ENCODE measurements at places on chromosomes 7 and 10.

DNA sequence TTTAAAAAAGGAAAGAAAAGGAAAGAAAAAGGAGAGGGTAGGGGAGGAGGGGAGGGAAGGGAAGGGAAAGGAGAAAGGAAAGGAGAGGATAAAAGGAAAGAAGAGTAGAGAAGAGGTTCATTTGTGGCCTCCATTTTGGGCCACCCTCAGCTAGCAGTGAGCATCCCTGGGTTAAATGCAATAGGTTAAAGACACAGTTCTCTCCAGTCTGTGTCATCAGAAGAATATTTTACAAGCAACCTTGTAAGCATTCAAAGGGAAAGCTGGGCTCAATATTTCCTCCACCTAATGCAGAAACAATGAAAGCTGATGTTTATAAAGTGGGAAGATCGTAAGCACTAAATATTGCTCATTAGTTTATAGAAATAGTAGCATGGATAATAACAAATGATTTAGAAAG, 219.1 kb upstream of the PITRM1 start:
- DNase-seq, result no peak

DNA sequence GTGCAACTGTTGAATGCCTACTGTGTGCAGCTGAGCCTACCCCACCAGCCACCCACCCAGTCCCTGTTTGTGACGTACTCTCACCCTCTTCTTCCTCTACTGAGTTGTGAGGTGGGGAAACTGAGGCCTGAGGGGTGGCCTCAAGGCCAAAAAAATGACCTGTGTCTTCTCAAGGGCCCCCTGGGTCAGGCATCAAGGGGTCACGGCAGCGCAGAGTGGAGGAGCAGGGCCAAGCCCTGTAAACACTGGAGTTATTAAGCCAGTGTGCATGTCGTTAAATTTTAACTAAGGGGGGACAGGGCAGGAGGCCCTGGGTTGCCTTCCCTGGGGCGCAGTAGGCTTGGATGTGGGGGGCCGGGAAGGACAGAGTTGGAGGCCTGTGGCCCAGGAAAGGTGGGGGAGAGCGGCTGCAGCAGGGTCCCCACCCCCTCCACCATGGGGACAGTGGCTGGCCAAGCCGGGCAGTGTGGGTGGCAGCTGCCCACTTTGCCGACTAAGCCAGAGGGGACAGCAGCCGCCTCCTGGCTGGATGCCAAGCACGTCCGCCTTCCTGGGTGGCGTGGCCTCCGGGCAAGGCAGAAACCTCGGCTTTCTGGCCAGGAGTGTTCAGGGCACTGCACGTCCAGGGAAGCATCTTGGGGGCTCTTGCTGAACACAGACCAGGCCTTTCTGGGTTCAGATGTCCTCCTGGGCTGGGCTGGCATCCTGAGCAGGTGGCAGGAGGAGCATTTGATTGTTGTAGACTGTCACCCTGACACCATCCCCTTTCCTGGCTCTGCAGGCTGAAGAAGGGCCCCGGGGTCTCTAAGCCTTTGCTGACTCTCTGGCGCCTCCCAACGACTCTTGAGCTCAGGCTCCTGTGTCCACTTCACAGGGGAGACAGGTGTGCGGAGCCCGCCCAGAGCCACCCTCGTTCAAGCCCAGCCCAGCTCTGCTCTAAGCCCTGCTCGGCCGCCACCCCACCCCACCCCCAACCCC, 1.9 kb downstream of the SLC29A4 start:
- no peak for DNase-seq

- DNase-seq, result no peak
Measured at GRCh38 chr10:1375346-1376170, 319.4 kb downstream of the WDR37 start.

GRCh38 chr10:30842894-30843293, 188.8 kb downstream of the ZNF438 start:
- no peak for DNase-seq

DNA sequence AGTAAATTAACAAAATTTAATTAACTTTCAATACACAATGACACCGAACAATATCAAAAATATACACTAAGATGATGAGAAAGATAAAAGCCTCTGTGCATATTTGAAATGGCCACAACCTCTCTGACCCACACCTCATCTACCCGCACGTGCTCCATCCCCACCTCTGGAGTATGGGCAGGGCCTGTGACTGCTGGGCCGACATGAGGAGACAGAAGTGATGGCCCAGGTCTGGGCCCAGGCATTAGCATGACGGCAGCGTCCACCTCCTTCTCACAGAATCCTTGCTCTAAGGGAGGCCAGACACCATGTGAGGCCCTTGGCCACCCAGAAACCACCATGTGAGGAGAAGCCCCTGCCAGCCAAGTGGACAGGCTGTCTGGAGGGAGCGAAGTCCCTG, 122.1 kb upstream of the RNF32 start:
- no peak for DNase-seq

- no peak for DNase-seq
Measured at GRCh38 chr10:25797888-25798429, 136.1 kb upstream of the MYO3A start.

- DNase-seq, result no peak
Measured at GRCh38 chr7:74182453-74183090, 8.4 kb downstream of the EIF4H start.

- no peak for DNase-seq
Measured at GRCh38 chr10:132560241-132560731, 22.7 kb downstream of the INPP5A start.

- DNase-seq, result no peak
Measured at GRCh38 chr10:118564652-118565051, 30.8 kb downstream of the PRLHR start.

GRCh38 chr10:7261351-7261750, 149.5 kb downstream of the SFMBT2 start:
- peak; percentile 22 for DNase-seq

DNA sequence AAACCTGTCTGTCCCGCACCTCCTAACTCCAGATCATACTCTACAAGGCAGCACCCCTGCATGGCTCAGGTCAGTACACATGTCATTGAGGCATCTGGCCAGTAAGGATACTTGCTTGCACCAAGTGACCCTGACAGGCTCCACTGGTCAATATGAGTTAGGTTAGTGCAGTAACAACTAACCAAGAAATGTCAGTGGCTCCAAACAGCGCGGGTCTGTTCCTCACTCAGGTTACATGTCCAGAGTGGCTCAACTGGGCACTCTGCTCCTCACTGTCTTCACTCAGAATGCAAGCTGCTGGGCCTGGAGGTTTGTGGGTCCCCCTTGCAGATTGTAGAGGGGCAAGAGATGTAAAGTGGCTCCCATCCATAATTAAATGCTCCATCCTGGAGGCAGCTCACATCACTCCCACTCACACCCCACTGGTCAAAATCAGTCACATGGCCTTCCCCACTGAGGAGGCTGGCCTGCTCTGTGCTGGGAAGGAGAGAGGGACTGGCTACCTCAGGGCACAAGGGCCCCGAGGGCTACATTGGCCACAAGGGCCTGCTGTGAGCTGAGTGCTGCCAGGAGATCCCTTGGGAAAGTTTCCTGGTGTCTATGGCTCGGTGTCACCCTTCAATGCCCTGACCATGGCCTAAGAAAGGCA, 109.1 kb upstream of the GDF10 start:
- no peak for DNase-seq

- DNase-seq, result no peak
Measured at GRCh38 chr7:33459340-33459751, 330.0 kb downstream of the BBS9 start.

- peak; percentile 40 for DNase-seq
Measured at GRCh38 chr10:86970162-86970981, 2.1 kb downstream of the ADIRF start.

GRCh38 chr10:43479275-43479674, 42.4 kb downstream of the ZNF487 start:
- no peak for DNase-seq

DNA sequence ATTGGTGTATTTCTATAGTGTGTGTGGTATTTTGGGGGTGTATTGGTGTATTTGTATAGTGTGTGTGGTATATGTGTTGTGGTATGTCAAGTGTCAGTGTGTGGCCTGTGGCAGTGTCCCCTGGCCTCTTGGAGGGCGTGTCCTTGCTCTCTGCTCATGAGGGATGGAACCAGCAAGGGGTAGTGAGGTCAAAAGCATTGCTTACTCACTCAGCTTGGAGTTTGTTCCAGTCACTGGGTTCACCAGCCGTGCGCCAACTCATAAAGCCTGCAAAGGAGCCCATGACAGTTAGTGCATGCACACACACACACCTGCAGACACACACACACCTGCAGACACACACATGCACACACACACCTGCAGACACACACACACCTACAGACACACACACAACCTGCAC, 4.3 kb upstream of the TRPV6 start:
- DNase-seq, result no peak

DNA sequence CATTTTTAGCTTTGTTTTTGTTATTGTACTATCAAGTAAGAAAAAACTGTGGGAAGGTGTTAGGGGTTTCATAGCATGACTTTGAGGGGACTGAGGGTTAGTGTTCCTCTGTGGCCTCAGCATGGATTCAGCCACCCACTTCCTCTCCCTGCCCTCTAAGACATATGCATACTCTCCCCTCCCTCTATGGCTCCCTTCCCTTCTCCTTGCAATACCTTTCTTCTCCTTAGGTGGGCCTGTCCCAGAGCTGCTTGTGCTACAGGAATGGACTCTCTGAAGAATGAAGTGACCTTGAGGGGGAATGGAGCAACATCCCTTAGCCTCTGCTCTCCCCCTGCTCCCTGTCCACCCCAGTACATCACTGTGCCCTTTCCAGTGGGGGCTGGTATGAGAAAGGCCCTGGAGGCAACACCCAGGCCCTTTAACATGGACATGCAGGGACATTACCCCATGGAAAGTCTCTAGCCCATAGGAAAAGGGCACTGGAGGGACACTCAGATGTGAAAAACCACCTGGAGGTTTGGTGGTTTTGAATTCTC, 22.4 kb downstream of the CDH23 start:
- DNase-seq, result no peak

- DNase-seq, result no peak
Measured at GRCh38 chr10:88039496-88040200, 176.2 kb downstream of the PTEN start.

DNA sequence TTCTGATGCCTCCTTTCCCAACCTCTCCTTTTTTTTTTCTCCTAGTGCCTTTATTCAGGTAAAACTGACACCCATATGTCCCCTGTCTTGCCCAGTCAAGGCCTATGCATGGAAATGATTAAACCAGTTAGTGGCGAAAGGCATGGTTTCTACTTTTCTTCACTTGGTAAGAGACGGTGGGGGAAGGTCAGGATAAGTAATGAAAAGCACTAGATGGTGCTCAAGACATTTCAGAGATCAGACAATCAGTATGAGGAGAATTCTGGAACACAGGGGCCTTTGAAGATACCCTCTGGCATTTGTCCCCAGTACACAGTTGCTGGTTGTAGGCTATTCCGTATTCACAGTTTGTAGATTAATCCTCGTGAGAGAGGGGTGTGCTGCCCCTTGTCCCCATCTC, 121.2 kb downstream of the RTKN2 start:
- DNase-seq, result no peak

- no peak for DNase-seq
Measured at GRCh38 chr10:122033224-122033926, 44.4 kb downstream of the TACC2 start.

GRCh38 chr10:129941199-129942018, 22.7 kb downstream of the EBF3 start:
- no peak for DNase-seq

- DNase-seq, result no peak
Measured at GRCh38 chr7:11428877-11429581, 403.0 kb downstream of the THSD7A start.

- no peak for DNase-seq
Measured at GRCh38 chr10:184174-184573, 48.9 kb downstream of the ZMYND11 start.

DNA sequence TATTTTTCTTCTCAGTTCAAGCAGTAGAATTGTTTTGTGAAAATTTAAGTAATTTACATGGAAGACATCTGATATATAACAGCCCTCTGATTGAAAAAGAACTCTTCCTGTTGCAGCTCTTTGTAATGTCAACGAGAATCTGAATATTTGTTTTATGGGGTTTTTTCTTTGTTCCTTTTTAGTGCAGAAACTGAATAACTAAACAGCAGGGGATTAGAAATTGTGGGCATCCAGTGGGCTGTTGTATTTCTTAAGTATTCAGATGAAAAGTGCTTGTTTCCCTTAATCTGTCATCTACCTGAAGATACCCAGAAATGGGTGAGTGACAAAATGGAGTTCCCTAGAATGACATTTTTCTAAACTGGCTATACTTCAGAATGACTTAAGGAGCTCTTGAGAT, 7.4 kb downstream of the ARL4A start:
- no peak for DNase-seq

- no peak for DNase-seq
Measured at GRCh38 chr10:3270577-3271316, 98.2 kb upstream of the PITRM1 start.

GRCh38 chr10:26528715-26529393, 90.7 kb downstream of the APBB1IP start:
- DNase-seq, result no peak

- DNase-seq, result no peak
Measured at GRCh38 chr7:108165723-108166122, 35.6 kb upstream of the LAMB4 start.

- DNase-seq, result no peak
Measured at GRCh38 chr10:120052964-120053702, 160.6 kb downstream of the SEC23IP start.

GRCh38 chr10:90856261-90856660, 1.6 kb downstream of the HTR7 start:
- no peak for DNase-seq

- DNase-seq, result no peak
Measured at GRCh38 chr7:156752367-156753228, 112.0 kb downstream of the RNF32 start.

DNA sequence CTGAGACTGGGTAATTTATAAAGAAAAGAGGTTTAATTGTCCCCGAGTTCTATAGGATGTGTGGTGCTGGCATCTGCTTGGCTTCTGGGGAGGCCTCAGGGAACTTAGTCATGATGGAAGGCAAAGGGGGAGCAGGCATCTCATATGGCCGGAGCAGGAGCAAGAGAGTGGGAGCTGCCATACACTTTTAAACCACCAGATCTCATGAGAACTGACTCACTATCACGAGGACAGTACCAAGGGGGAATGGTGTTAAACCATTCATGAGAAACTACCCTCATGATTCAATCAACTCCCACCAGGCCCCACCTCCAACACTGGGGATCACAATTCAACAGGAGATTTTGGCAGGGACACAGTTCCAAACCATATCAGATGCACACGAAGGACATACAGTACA, 199.9 kb upstream of the DPP6 start:
- no peak for DNase-seq

- no peak for DNase-seq
Measured at GRCh38 chr10:69372126-69372980, 44.4 kb downstream of the TACR2 start.
